Mammary epithelial cell (primary cell): ENCODE measurements at places on chromosomes 1 and 21. TPM values are rescaled to one million over a fixed set of nuclear protein-coding genes. Genes with fewer than 3 reads are reported as not detected.

Gene GJC2
- 0.32 and 0.47 TPM in 2 replicates for total RNA-seq

Gene PCAT6
- total RNA-seq: 4.1 and 5.6 TPM in 2 replicates

Gene PTP4A2
- 216 TPM for total RNA-seq

Gene LCE3D
- 1.2 TPM in 1 of 2 replicates, not detected in the other for total RNA-seq

Gene LEPROT
- 55.1 and 58.0 TPM in 2 replicates for total RNA-seq

Gene OR2T33
- total RNA-seq: not detected

Gene FCRLB
- total RNA-seq: 1.1 TPM in 2 replicates

Gene FCGR2B
- not detected for total RNA-seq

Gene FMO1
- 0.67 TPM for total RNA-seq

Gene SYTL1
- total RNA-seq: 63.3 TPM

Gene TFF2
- not detected in 2 replicates for total RNA-seq

Gene S100A7A
- total RNA-seq: not detected

Gene KIF21B
- total RNA-seq: 0.78 and 0.91 TPM in 2 replicates

Gene OR2L8
- 0.83 TPM for total RNA-seq

Gene KCNJ9
- total RNA-seq: not detected

Gene PDZK1IP1
- 0.40 TPM in 1 of 2 replicates, not detected in the other for total RNA-seq

Gene LCE2B
- not detected in 2 replicates for total RNA-seq

Gene MARK1
- total RNA-seq: 9.3 TPM

Gene TLCD4
- total RNA-seq: 0.73 and 0.88 TPM in 2 replicates

Gene BSND
- total RNA-seq: not detected in 2 replicates

Gene AADACL4
- total RNA-seq: not detected

Gene RHOC
- 494 and 495 TPM in 2 replicates for total RNA-seq

Gene LCE6A
- not detected in 2 replicates for total RNA-seq

Gene SYT11
- 0.11 and 0.12 TPM in 2 replicates for total RNA-seq

Gene PGLYRP3
- 1.8 TPM in 1 of 2 replicates, not detected in the other for total RNA-seq

Gene NTNG1
- total RNA-seq: 6.1 and 8.5 TPM in 2 replicates

Gene HCRTR1
- total RNA-seq: not detected

Gene AMY1C
- total RNA-seq: not detected in 2 replicates

Gene LRRC53
- not detected in 2 replicates for total RNA-seq

Gene PDPN
- 33.7 TPM for total RNA-seq

Gene LCE1B
- not detected for total RNA-seq
